Caco-2 (cell line): ENCODE measurements at places on chromosomes 6 and 20.

- peak; percentile 41 for DNase-seq
Observed at GRCh38 chr20:45962031-45962755, 9.8 kb downstream of the ZNF335 start.

- DNase-seq = no peak
Observed at GRCh38 chr6:144820270-144820669, 535.1 kb downstream of the UTRN start.

GRCh38 chr6:90297867-90298381, 1.3 kb upstream of the BACH2 start:
- no peak for DNase-seq

GRCh38 chr20:58471193-58472164, 43.7 kb downstream of the APCDD1L start:
- peak; percentile 51 for DNase-seq

GRCh38 chr6:109095036-109095834, at the start of gene CEP57L1:
Gene CEP57L1 (plus strand): TSS chr6:109095507. CDS start chr6:109145222, 49,715 bp downstream.
- DNase-seq = peak; percentile 99

- no peak for DNase-seq
Observed at GRCh38 chr6:144140867-144141266, 9.4 kb upstream of the STX11 start.

DNA sequence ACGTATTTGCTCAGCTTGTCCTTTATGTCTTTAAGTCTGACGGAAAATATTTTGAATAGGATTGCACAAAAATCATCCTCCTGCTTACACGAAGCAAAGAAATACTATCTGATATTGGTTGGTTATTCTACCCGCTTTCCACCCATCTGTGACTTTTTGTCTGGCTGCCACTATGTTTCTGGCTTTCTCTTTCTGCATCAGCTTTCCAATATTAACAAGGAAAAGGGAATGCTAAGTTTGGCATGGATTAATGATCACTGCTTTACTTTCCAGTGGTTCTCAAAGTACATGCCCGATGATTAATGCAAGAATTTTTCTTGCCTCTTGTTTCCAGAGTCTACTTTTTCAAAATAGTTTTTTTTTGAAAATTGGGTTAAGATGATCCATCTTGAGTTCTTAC, 57.0 kb downstream of the RNF144B start:
- no peak for DNase-seq

GRCh38 chr6:145155411-145155810, 579.9 kb downstream of the EPM2A start:
- DNase-seq = no peak

GRCh38 chr20:41476446-41476845, 109.8 kb upstream of the EMILIN3 start:
- no peak for DNase-seq
